Retinal pigment epithelial cell (primary cell): ENCODE measurements at places on chromosomes 5 and 9.
A peak's percentile ranks its signal among the peaks of the same experiment; 100 is the strongest.

GRCh38 chr9:2231829-2232228, 216.7 kb downstream of the SMARCA2 start:
- DNase-seq: no peak

DNA sequence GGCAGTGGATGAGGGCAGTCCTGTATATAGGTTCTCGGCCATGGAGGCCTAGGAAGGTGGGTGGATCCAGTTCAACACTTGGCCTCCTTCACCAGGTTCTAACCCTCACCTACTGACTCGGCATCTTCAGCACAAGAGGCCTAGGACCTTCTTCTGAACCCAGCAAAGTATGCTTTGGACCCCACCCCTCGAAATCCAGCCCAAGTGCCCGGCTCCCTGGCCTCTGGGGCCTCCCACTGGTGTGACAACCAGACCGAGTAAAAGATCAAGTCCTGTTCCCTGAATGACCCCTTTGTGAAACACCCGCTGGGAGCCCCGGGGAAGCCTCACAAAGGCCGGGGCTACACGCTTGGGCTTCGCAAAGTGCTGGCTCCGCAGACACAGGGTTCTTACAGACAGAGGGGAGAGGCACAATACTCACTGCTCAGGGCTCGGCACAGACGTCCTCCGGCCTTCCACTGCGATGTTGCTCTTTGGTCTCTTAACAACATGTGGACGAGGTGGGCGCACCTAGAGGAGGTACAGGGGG, 47.0 kb downstream of the CRB2 start:
- no peak for DNase-seq

GRCh38 chr5:10485142-10485795, 43.6 kb downstream of the ROPN1L start:
- DNase-seq: no peak

DNA sequence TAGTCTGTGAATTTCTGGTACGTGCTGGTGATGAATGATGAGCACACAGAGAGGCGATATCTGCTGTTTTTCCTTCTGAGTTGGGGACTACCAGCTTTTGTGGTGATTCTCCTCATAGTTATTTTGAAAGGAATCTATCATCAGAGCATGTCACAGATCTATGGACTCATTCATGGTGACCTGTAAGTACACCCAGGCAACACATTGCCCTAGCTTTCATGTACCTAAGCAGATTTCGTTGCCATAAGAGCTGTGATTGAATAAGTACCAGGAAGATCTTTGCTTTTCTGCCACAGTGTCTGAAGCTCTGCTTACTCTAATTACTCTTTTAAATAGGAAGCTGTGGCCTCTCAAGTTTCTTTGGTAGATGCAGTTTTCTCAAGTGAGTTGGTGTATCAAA, 397.8 kb downstream of the ARRDC3 start:
- no peak for DNase-seq

- no peak for DNase-seq
These were observed 424.2 kb upstream of the WWC1 start for GRCh38 chr5:167867281-167867680.

DNA sequence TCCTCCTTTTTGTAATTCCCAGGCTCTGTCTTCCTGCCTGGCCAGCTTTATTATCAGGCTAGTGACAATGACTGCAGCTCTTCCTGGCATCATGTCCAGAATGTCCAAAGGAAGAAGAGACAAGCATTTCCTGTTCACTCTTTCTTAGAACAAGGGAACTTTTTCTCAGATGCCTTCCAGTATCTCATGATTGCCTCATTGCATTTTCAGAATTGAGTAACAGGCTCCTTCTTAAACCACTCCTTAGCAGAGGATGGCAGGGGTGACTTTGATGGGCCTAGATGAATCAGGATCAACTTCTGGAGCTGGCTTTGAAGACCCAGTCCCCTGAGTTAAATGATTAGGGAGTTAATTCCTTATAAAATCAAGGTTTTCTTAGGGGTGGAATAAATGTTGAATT, 92.9 kb upstream of the RASGRF2 start:
- DNase-seq: no peak

- DNase-seq: no peak
These were observed 54.1 kb downstream of the GDA start for GRCh38 chr9:72203205-72203803.

DNA sequence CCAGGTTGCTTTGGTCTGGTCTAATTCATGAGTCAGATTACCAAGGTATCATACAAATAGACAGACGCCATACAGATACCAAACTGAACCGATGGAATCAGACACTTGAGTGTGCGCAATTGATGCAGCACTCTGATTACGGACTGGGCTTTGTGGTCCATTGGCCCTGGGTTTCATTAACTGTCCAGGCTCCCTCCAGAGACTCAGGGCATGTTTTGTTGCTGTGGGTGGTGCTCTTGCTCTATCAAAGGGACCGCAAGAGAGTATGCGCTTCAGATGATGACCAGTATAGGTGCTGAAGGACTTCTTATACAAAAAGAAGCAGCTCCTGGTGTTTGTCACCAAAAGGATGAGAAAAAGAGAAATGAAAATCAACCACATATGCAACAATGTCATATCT, 36.9 kb upstream of the ANKRD55 start:
- no peak for DNase-seq

DNA sequence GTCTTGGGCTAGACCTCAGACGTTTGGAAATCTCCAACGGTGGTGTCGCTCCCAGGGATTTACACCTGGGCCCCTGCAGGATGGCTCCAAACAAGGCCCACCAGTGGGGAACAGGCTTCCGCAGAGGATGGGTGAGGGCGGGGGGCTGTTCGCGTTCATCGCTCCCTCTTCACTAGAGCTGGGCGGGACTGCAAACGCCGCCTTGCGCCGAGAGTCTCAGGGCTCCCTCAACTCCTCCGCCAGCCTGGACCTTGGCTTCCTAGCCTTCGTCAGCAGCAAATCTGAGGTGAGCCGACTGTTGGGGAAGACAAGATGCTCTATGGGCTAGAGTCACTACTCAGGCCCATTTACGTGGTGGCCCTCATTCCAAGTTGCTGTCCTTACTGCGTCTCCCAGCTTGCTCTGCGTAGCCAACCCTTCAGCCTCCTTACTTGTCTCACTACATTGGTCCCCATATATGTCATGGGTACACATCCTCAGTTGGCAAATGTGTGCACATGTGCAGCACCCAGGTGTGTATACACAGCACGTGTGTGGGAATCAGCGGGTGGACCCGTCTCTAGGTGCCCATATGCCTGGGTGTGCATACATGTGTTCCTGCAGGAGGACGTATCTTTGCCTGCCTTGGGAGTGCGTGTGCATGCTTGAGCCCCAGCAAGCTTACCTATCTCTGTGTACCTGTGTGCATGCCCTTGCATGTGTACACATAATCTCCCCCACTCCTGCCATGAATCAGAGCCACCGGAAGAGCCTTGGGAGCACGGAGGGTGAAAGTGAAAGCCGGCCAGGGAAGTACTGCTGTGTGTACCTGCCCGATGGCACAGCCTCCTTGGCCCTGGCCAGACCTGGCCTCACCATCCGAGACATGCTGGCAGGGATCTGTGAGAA, 10.5 kb downstream of the RGS14 start:
- no peak for DNase-seq

GRCh38 chr5:133531594-133531993, 80.7 kb downstream of the FSTL4 start:
- DNase-seq: no peak

- no peak for DNase-seq
These were observed 24.6 kb downstream of the CDHR2 start for GRCh38 chr5:176573564-176574296.

GRCh38 chr5:68482199-68482598, 266.6 kb downstream of the PIK3R1 start:
- no peak for DNase-seq

- peak; percentile 56 for DNase-seq
These were observed at the start of gene SURF6 for GRCh38 chr9:133335924-133336811. TSS of gene SURF6 (minus strand) at chr9:133336188. CDS start at chr9:133336132, 56 bp downstream.
